ENCODE measurements at places on chromosomes 3 and 15.

DNA sequence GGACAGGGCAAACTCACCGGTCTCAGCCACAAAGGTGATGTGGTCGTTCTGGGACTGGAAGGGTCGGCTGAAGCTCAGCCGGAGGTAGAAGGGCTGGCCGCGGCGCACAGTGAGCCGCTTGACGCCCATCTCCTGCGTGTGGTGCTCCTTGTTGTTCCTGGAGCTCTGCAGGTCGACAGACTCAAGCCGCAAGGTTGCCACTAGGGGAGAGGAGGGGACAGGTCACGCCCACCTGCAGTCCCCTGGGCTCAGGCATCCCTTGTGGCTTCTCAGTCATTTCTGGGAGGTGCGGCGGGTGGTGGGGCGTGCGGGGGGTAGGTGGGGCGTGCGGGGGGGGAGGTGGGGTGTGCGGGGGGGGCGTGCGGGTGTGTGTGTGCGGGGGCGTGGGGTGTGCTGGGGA is 26.7 kb upstream of the TGM5 start:
- DNase-seq = no peak

GRCh38 chr15:71390096-71390495 is 274.8 kb downstream of the THSD4 start:
- DNase-seq = no peak

GRCh38 chr3:178597371-178597770 is 61.1 kb downstream of the KCNMB2 start:
- no peak for DNase-seq

GRCh38 chr3:57805674-57806073 is 49.6 kb downstream of the SLMAP start:
- DNase-seq = no peak
